Activated CD4-positive, alpha-beta memory T cell treated with anti-CD3 and anti-CD28 coated beads, Interleukin-2, amount 10 ng/mL, durations not matched to agents 7 days and 5 days (primary cell): ENCODE measurements at places on chromosomes 1 and 21. TPM values are rescaled to one million over a fixed set of nuclear protein-coding genes. Genes with fewer than 3 reads are reported as not detected.

The PPIAL4G gene
- 0.45 TPM for total RNA-seq

The CAPN8 gene
- not detected for total RNA-seq

The GPR52 gene
- 1.2 TPM for total RNA-seq

The RPAP2 gene
- 31.6 TPM for total RNA-seq

The KCNJ10 gene
- not detected for total RNA-seq

The F13B gene
- total RNA-seq = not detected

The MAST2 gene
- 25.4 TPM for total RNA-seq

The VSIG8 gene
- total RNA-seq = not detected

The TFF2 gene
- total RNA-seq = not detected

The MIXL1 gene
- not detected for total RNA-seq

The NPPA gene
- not detected for total RNA-seq

The JUN gene
- total RNA-seq = 31.1 TPM

The TXNIP gene
- total RNA-seq = 397 TPM

The PARP1 gene
- total RNA-seq = 191 TPM

The TMEM269 gene
- total RNA-seq = not detected

The EDEM3 gene
- total RNA-seq = 39.3 TPM

The KIF14 gene
- total RNA-seq = 30.3 TPM

The PROX1 gene
- 0.08 TPM for total RNA-seq

The C1orf167 gene
- not detected for total RNA-seq

The PROK1 gene
- not detected for total RNA-seq

The TSNAX gene
- 44.4 TPM for total RNA-seq

The RPTN gene
- total RNA-seq = not detected

The CR1L gene
- total RNA-seq = not detected

The LCE1E gene
- not detected for total RNA-seq

The RGS4 gene
- not detected for total RNA-seq

The FAM177B gene
- not detected for total RNA-seq

The DNAJC28 gene
- 0.60 TPM for total RNA-seq
